Activated T-helper 17 cell treated with anti-CD3 and anti-CD28 coated beads, Interleukin-2, amount 50 U/mL, for 72 hours (primary cell): ENCODE measurements at places on chromosomes 1 and 21.

DNA sequence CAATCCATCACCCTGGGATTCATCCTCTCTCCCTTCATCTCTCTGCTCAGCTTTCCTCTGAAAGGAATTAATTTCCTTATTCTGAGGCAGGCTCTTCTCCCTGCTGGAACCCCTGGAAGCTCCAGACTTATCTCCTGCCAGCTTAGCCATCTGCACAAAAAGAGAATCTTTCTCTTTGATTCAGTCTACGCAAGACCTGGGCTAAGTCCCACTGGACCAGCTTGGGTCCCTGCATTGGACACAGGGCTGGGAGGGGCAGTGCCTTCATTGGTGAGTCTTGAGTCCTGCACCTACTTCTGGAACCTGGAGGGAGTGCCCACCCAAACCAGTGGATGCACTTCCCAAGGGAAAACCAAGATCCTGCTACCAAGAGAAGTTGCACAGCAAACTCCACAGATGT is 271.7 kb upstream of the CSF3R start:
- no peaks in the 10 kb centered on the region for H3K36me3 ChIP-seq
- no peaks in the 10 kb centered on the region for H3K4me1 ChIP-seq
- H3K27me3 ChIP-seq, result peaks cover 13% of the 10 kb centered on the region
- no peak for ATAC-seq
- no peak overlapping the region for H3K27ac ChIP-seq

GRCh38 chr1:36523850-36524249 is 41.1 kb upstream of the CSF3R start:
- H3K36me3 ChIP-seq, result no peaks in the 10 kb centered on the region
- H3K4me1 ChIP-seq, result peaks cover 14% of the 10 kb centered on the region
- peaks cover 3% of the 10 kb centered on the region for H3K27me3 ChIP-seq
- H3K27ac ChIP-seq, result peak overlapping the region; percentile 70
- ATAC-seq, result peak; percentile 92

DNA sequence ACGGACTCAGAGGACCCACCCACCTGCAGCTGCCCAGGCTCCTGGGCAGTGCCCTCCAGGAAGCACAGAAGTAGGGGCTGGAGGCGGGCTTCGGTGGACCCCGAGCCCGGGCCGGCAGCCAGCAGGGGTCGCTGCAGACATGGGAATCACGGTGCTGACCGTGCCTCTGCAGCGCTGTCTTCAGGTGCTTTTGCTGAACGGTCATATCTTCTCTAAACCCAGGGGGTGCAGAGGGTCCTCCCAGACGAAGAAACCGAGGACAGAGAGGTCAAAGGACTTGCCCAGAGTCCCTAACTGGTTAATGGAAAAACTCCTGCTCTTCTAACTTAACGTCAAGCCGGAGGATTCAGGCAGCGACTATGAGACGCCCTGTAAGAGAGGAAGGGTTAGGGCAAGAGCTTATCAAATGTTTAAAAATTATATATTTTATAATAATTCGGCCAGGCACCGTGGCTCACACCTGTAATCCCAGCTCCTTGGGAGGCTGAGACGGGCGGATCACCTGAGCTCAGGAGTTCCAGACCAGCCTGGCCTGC is 21.5 kb upstream of the LEFTY2 start:
- H3K27ac ChIP-seq, result no peak overlapping the region
- H3K36me3 ChIP-seq, result no peaks in the 10 kb centered on the region
- H3K4me3 ChIP-seq, result no peak overlapping the region
- H3K4me1 ChIP-seq, result no peaks in the 10 kb centered on the region
- ATAC-seq, result peak; percentile 83
- H3K27me3 ChIP-seq, result no peaks in the 10 kb centered on the region

- H3K27me3 ChIP-seq, result peaks cover 9% of the 10 kb centered on the region
- no peaks in the 10 kb centered on the region for H3K36me3 ChIP-seq
- no peak overlapping the region for H3K4me3 ChIP-seq
- ATAC-seq, result no peak
- no peaks in the 10 kb centered on the region for H3K4me1 ChIP-seq
Observed at GRCh38 chr1:183281039-183281438, 95.0 kb downstream of the LAMC2 start.

DNA sequence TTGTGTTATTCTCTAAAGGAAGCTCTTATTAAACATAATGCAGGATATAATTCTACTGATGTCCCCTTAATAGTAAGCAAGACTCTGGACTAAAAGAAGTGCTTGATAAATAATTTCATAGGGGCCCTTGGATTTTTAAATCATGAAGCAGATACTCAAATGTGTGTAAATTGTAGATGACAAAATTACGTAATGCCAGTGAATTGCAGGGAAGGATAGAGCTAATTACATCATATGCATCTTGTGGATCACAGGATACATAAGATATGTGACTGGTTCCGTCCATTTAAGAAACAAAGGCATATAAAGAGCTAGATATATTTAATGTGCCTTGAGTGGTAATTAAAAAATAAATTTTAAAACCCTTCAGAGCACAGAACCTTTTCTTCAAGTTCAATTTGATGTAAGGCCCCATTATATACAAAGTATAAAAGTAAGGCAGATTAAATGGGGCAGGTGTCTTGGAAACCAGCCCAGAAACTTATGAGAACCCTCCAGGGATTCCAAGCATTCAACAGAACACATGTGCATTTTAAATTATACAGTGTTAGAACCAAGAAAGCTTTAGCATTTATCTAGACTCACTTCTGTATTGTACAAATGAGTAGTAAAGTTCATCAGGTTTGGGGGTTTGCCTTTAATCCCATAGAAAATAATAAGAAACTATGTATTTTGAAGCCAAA is 190.4 kb downstream of the NCAM2 start:
- ATAC-seq, result no peak
- no peaks in the 10 kb centered on the region for H3K4me1 ChIP-seq
- H3K36me3 ChIP-seq, result no peaks in the 10 kb centered on the region
- H3K4me3 ChIP-seq, result no peak overlapping the region
- no peaks in the 10 kb centered on the region for H3K27me3 ChIP-seq

- H3K4me3 ChIP-seq, result no peak overlapping the region
- no peaks in the 10 kb centered on the region for H3K27me3 ChIP-seq
- peaks cover 7% of the 10 kb centered on the region for H3K36me3 ChIP-seq
- no peak for ATAC-seq
- H3K27ac ChIP-seq, result peak overlapping the region; percentile 14
Observed at GRCh38 chr21:42980312-42981213, 6.2 kb downstream of the PKNOX1 start.

DNA sequence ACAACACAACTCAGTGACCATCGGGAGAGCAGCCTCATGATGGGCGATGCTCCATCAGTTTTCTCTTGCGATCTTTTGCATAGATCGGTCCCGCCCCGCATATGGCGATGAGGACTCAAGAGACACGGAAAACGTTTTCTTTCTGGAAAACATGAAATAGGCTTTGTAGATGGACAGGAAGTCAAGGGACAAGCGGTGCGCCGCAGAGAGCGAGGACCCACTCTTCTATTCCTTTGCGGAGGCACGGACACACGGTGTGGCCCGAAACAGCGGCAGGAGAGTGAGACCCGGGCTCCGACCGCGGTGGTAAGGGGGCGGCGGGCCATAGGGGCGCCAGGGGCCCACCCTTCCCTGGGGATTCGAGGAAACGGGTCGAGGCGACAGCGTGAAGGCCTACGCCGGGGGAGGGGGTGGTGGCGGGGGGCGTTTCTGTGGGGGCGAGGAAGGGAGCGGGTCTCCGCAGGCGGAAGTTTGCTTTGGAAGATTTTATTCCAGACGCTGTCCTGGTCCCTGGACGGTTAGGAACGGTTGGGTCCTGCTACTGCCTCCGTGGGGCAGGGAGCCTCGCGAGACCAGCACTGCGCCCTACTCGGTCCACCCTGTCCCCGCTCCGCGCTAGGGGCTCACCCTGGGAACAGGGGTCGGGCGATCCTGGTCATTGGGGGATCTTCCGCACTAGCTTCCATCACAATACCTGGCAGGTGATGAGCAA is 796 bp upstream of the TDRKH start:
- H3K36me3 ChIP-seq, result peaks cover 4% of the 10 kb centered on the region
- H3K4me1 ChIP-seq, result peaks cover 10% of the 10 kb centered on the region
- H3K27ac ChIP-seq, result peak overlapping the region; percentile 87
- ATAC-seq, result peak; percentile 1
- H3K4me3 ChIP-seq, result peak overlapping the region; percentile 95
- H3K27me3 ChIP-seq, result no peaks in the 10 kb centered on the region

DNA sequence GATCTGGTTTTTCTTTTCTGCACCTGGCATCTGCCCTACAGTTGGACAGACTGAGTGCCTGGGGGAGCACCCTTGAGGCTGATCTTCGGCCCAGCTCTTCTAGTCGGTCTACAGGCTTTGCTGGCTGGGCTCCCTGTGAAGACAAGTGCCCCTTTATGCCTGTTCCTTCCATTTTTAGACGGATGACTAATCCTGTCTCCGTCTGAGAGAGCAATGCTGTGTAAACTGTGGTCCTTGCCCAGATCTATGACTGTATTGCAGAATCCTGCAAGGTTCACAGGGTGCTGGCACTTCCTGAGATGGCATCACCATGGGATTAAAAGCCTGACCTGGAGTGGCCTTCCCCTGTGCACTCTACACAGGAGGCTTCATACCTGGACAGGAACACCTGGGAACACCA is 47.6 kb upstream of the SAMD13 start:
- no peak overlapping the region for H3K4me3 ChIP-seq
- H3K4me1 ChIP-seq, result no peaks in the 10 kb centered on the region
- no peaks in the 10 kb centered on the region for H3K36me3 ChIP-seq
- no peaks in the 10 kb centered on the region for H3K27me3 ChIP-seq
- no peak for ATAC-seq

- ATAC-seq, result no peak
- no peak overlapping the region for H3K4me3 ChIP-seq
- no peaks in the 10 kb centered on the region for H3K27me3 ChIP-seq
- H3K4me1 ChIP-seq, result no peaks in the 10 kb centered on the region
- peaks cover 5% of the 10 kb centered on the region for H3K36me3 ChIP-seq
- no peak overlapping the region for H3K27ac ChIP-seq
Observed at GRCh38 chr1:57249511-57249910, 174.3 kb downstream of the DAB1 start.
